ENCODE measurements at places on chromosomes 2 and 18. TPM values are rescaled to one million over a fixed set of nuclear protein-coding genes. Genes with fewer than 3 reads are reported as not detected.

DNA sequence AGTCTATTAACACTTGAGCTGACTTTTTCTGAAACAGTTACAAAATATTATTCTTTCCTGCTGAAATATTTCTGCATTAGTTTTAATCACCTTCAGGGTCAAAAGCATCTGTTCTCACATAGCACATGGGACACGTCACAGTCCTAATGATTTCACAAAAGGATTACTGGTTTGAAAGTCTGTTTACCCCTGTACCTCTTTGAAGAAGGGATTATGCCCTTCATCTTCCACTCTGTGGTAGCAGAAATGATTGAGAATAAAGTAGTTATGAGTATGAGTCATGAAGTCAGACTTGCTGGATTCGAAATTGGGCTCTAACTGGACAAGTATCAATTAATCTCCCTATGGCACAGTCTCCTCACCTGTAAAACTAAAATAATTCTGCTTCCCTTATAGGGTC is 121.2 kb downstream of the SATB2 start:
- DNase-seq: no peak

The HOXD1 gene
- polyA plus RNA-seq: 1.3 TPM

The GPR45 gene
- polyA plus RNA-seq: not detected

DNA sequence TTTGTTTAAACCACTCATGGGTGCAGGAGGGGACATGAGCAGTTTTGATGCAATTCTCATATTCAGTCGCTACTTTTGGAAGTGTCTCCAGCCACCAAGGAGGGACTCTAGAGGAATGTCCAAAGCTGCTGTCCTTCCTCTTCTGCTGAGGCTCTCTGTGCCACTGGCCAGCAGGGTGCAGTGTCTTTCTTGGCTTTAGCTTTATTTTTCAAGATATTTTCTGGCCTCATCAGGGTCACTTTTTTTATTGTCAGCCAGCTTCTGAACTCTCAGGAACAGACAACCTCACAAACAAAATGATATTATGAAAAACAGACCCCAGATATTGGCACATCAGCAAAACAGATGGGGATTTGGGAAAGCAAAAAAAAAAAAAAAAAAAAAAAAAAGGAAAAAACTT is 289.3 kb upstream of the ZSWIM2 start:
- peak; percentile 66 for DNase-seq

- no peak for DNase-seq
Observed at GRCh38 chr2:150320608-150321007, 166.9 kb downstream of the RND3 start.

DNA sequence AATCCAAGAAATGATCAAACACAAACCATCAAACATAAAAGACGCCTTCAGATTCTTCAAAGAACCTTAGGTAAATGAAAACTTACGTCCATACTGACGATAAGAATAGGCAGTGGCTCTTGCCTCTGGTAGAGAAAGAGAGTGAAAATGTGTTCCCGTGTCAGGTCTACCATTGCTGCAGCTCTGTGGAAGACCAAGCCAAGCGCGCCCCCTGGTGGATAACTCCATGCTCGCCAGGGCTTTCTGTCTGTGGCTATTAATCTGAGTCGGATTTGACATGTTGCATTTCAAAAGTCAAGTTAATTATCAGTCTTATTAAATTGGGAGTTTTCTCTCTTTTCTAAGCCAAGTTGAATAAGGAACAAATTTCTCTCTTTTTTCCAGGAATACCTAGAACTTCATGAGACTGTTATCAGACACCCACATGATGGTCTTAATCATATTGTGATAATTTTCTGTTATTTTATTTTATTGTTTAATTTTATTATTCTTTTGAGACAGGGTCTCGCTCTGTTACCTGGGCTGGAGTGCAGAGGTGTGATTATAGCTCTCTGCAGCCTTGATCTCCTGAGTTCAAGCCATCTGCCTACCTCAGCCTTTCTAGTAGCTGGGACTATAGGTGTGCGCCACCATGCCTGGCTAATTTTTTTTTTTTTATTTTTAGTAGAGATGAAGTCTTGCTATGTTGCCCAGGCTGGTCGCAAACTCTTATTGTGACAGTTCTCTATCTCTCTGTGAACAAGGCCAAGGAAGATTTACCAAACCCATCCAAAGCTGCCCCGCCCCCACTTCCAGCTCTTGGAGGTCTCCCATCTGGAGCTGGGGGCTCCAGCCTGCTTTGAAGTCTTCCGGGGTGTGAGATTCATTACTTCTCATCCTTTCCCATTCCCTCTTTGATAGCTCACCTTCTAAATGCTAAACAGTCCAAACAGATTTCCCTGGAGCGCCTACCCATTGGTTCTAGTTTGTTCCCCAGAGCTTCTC is 15.8 kb upstream of the ZAP70 start:
- peak; percentile 88 for DNase-seq

DNA sequence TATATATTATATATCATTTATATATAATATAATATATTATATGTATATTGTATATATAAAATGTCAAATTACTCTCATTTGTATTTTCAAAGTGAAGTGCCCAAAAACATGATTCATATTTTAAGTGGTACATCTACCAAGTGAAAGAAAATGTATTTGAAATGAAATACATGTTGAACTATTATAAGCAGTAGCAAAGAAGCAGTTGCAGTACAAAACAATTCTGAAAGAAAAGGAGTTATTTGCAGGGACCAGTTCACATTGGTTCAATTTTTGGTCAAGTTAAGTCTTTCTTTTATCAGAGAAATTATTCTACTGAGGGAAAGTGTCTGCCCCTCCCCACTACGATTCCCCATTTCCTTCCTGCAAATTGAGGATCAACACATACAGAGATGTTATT is 51.9 kb downstream of the APLF start:
- no peak for DNase-seq

- DNase-seq: no peak
Observed at GRCh38 chr2:111896024-111896423, 2.4 kb upstream of the MERTK start.

DNA sequence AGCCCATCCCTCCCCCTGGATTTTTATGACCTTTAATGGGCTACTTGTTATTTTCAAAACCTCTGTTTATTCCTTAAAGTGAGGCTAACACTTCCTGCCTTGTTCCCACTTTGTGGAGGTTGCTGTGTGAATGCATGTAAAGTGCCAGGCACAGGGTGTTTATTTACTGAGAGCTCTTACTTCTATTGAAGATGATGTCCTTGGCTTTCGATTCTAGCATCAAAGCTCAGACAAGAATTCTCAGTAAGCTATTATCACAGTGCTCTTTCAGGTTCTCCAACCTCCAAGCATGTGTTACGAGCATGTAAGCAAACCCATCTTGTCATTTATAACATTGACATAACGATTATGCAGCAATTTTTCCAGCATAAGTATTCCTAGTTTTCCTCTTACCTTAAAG is 44.2 kb downstream of the DPYSL5 start:
- DNase-seq: no peak

DNA sequence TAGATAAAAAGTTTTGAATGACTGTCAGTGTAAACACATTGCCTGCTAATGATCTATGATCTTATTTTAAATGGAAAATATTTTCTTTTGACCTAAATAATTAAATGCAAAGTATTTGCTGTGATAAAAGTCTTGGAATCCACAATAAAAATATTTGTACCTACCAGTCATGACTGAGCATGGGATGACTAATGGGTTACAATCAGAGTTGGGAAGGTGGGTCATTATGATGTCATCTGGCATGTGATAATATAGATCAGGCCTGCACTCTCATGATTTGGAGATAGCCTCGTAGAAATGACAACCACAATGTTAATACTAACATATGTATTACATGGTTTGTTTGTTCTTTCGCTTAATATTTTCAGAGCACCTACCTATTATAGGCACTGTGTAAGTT is 848.8 kb upstream of the KLHL29 start:
- DNase-seq: no peak

GRCh38 chr2:195434346-195434745 is 222.7 kb upstream of the SLC39A10 start:
- no peak for DNase-seq

GRCh38 chr18:3794537-3795348 is 344.8 kb downstream of the TGIF1 start:
- DNase-seq: peak; percentile 25

DNA sequence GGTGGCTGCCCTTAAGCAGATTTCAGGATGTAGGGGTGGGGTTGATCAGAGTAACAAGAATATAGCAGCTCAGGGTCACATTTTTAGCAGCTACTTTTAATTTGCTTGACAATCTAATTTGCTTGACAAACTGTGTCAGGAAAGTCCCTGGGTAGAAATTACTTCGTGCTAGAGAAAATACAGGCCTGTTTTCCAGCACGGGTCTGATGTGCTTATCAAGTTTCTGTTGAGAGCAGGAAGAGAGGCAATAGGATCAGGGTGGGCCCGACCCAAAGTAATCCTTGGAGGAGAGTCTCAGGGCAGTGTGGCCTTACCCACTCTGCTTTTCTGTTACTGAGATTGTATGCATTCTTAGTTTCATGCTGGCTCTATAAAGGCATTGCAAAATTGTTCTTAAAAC is 221.5 kb downstream of the TSN start:
- DNase-seq: no peak

The LGALSL gene
- 28.4 TPM for polyA plus RNA-seq

DNA sequence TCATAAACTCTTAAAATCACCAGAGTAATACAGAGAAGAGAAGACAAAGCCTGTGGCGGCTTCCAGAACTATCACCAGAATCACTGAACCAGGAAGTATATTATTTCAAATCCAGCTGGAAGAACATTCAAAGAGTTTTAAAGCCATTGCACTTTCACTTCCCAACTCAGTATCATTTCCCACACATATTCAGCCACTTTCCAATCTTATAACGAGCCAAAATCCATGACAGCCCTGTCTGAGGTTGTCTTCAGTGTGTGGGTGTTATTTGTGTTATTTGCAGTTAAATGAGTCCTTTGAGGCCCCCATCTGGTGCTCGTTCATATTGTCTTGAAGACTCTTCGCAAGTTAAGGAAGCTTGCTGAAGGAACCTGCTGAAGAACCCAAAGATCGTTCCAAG is 559.9 kb downstream of the TSN start:
- peak; percentile 26 for DNase-seq

DNA sequence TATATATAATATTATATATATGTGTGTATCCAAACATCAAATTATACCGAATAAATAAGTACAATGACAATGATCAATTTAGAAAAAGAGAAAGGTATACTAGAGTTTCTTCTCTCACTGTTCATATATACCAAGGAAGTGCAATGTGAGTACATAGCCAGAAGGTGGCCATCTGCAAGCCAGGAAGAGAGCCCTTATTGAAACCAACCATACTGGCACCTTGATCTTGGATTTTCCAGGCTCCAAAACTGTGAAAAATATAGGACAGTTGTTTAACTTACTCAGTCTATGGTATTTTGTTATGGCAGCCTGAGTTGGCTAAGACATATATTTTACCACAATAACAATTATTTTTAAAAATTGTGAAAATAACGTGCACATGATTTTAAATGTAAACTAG is 1490.2 kb upstream of the SLC39A10 start:
- no peak for DNase-seq

The KIF5C gene
- polyA plus RNA-seq: not detected

DNA sequence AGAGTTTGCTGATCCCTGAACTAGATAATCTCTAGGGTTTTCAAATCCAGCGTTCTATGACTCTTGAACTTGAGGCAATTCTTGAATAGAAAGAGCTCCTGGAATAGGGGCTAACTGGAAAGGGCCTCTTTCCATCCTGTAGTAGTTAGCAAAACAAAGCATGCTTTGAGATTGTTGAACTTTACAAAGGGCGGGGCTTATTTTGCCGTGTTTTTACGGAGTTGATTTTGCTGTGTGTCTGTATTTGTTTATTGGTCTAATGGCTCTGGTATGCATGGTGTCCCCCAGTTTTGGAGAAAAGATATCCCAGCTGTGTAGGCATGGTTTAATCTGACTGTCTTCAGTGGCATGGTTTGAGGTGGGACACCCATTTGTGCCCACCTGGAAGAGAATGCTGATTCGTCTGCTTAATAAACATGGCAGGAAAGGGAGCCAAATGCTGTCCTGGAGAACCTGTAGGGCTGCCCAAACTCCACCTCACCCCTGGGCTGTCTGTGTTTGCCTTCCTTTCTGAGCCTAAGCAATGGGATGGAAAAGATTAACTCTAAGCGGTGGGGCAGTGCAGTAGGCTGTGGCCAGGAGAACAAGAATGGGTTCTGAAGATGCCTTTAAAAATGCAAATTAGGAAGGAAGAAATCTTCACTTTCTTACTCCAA is 74.1 kb upstream of the FOSL2 start:
- no peak for DNase-seq

The CRYBA2 gene
- not detected for polyA plus RNA-seq

- DNase-seq: no peak
Observed at GRCh38 chr2:189684811-189685210, 10.3 kb downstream of the ANKAR start.

GRCh38 chr2:111618978-111619902 is 264.8 kb downstream of the ANAPC1 start:
- DNase-seq: no peak

The ABCG8 gene
- not detected for polyA plus RNA-seq

- DNase-seq: no peak
Observed at GRCh38 chr2:83282841-83283240, 1176.2 kb downstream of the SUCLG1 start.

GRCh38 chr2:154908327-154908726 is 209.8 kb downstream of the KCNJ3 start:
- no peak for DNase-seq

GRCh38 chr2:88880441-88880953 is 189.0 kb downstream of the RPIA start:
- DNase-seq: peak; percentile 78

DNA sequence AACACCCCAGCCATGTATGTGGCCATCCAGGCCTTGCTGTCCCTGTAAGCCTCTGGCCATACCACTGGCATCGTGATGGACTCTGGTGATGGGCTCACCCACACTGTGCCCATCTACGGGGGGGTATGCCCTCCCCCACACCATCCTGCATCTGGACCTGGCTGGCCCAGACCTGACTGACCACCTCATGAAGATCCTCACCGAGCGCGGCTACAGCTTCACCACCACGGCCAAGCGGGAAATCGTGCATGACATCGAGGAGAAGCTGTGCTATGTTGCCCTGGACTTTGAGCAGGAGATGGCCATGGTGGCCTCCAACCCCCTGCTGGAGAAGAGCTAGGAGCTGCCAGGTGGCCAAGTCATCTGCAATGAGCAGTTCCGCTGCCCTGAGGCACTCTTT is 80.4 kb upstream of the ZCCHC2 start:
- no peak for DNase-seq

DNA sequence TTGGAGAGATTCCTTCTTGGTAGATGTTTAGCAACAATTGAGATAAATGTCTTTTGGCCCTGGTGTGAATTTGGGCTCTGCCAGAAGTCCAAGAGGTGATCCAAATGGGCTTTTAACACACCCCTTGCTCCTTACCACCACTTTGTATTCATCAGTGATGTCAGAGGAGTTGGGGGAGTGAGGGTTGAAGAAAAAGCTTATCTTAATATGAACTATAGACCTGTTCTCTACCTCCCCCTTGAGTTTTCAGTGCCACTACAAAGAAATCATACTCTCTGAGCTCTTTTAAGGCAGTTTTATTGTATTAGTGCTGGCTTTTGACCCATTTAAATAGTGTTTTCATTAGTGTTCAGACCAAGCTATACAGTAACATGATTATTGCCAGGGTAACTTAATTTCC is 229.1 kb downstream of the PHLPP1 start:
- no peak for DNase-seq

- no peak for DNase-seq
Observed at GRCh38 chr18:57026316-57026715, 120.6 kb upstream of the BOD1L2 start.

The TCF23 gene
- polyA plus RNA-seq: 0.32 TPM

All from muscle of arm (tissue), 14 donors.